H1 (cell line): ENCODE measurements at places on chromosomes 3 and 15.

- peak; percentile 51 for DNase-seq
- H3K4me1 ChIP-seq, result no peaks in the 10 kb centered on the region
- no peak overlapping the region for H3K4me3 ChIP-seq
- H3K27ac ChIP-seq, result no peak overlapping the region
Measured at GRCh38 chr3:66372681-66373350, 128.0 kb downstream of the LRIG1 start.

DNA sequence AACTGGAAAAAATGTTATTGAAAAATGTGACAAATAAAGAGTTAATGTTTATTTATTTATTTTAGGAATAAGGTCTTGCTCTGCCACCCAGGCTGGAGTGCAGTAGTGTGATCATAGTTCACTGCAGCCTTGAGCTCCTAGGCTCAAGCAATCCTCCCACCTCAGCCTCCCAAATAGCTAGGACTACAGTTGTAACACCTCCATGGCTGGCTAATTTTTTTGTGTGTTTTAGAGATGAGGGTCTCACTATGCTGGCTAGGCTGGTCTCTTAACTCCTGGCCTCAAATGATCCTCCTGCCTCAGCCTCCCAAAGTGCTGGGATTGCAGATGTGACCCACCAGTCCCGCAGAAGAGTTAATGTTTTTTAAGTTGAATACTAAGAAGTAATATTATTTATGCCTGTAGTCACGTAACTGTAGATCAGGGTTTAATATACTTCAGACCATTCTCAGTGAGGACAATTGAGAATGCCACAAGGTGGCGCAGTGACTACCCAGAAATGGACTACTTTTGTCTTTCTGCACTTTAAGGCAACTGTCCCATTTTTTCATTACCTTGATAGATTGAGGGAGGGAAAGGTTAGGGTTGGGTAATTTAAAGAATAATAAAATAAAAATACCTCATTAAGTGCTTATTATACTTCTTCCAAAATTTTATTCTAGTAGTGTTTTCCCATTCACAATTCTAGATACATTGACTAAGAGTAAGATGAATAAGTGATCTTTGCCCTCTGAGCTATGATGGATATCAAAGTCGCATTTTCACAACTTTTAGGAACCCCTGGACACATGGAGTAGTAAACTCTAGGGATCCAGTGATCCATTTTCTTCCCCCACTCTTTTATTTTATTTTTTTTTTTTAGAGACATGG, 6.0 kb downstream of the MUC13 start:
- H3K4me3 ChIP-seq, result no peak overlapping the region
- no peak overlapping the region for H3K27ac ChIP-seq
- no peak for DNase-seq
- H3K4me1 ChIP-seq, result no peaks in the 10 kb centered on the region

DNA sequence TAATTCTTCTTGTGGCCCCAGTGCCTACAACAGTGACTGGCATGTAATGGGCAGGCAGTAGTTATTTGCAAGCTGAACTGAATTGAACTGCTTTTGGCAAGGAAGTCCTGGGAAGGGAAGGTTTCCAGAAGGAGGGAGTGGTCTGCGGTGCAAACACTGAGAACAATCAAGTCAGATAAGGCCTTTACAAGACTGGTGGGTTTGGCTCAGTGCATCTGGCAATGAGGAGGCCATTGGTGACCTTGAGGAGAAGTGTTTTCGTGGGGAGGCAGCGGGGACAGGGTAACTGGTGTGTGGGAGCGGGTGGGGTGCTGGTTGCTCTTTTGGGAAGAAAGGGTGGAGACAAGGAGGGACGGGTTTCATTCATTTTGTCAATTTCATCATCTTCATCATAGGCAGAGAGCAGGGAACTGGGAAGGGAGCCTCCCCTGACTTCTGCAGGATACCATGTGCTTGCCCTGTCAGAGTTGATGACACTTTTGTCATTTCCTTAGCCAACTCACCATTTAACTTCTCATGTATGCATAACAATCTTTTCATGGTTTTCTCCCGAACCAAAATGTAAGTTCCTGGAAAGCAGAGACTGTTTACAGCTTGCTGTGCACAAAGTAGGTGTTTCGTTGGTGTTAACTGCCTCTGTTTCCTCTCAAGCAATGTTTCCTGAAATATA, 8.4 kb upstream of the EHD4 start:
- no peak for DNase-seq
- no peak overlapping the region for H3K4me3 ChIP-seq
- no peak overlapping the region for H3K27ac ChIP-seq
- no peaks in the 10 kb centered on the region for H3K36me3 ChIP-seq
- H3K27me3 ChIP-seq, result no peaks in the 10 kb centered on the region; the same call in 1 of the 2 replicates

DNA sequence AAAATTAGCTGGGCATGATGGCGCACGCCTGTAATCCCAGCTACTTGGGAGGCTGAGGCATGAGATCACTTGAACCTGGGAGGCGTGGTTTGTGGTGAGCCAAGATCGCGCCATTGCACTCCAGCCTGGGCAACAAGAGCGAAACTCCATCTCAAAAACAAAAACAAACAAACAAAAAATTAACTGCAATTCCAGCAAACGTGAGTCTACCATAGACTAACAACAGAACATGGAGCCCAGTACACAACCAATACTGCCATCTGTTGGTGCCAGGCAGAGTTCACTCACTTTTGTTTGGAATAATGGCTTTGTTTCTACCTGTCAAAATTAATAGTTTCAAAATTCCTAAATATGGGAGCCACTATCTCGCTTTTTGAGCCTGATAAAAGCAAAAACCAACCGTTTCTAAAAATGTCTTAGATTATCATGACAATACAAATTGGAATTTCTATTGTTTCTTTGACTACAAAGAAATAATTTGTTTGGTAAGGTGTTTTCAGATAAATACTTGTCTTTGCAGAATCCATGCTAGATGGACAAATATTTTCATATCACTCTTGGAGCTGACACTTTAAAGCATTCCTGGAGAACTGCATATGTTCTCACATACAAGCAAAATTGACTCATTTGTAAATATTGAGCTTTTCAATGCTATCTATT, 45.0 kb downstream of the GPR176 start:
- peaks cover 5% of the 10 kb centered on the region; the same call in 1 of the 2 replicates for H3K36me3 ChIP-seq
- no peak overlapping the region for H3K4me3 ChIP-seq
- DNase-seq, result no peak
- H3K4me1 ChIP-seq, result no peaks in the 10 kb centered on the region; the same call in 1 of the 2 replicates
- H3K27ac ChIP-seq, result no peak overlapping the region

DNA sequence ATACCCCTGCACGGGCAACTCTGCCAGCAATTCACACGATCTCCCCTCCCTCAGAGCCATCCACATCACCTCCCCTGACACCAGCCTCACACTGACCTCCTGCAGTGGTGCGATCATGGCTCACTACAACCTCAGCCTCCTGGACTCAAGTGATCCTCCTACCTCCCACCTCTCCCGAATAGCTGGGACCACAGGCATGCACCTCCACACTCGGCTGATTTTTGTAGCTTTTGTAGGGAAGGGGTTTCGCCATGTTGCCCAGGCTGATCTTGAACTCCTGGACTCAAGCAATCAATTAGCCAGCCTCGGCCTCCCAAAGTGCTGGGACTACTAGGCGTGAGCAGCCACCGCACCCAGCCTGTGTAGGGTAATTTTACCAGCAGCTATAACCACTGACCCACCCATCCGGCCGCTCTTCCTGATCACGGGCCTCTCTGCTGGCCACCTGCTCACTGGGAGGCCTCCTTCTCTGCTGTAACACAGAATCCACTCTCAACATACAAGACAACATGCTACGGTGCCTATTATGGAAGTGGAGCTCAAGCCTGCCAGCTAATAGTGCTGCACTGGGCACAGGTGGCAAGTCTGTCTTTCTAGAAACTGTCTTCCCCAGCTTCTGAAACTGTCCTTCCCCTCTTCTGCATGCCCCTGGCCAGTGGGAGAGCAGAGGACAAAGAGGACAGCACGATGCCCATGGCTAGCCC, 4.6 kb downstream of the GP9 start:
- H3K27ac ChIP-seq, result no peak overlapping the region
- no peak for DNase-seq
- H3K36me3 ChIP-seq, result no peaks in the 10 kb centered on the region
